ENCODE measurements at places on chromosomes 13 and 19. TPM values are rescaled to one million over a fixed set of nuclear protein-coding genes. Genes with fewer than 3 reads are reported as not detected.

TEAD2 gene
- total RNA-seq, result 39.4 TPM

ZNF578 gene
- total RNA-seq, result 2.0 TPM

PRR22 gene
- total RNA-seq, result 2.9 TPM

SIGLEC12 gene
- not detected for total RNA-seq

OR7C1 gene
- total RNA-seq, result 0.06 TPM
